ENCODE measurements at places on chromosomes 5 and 9.

DNA sequence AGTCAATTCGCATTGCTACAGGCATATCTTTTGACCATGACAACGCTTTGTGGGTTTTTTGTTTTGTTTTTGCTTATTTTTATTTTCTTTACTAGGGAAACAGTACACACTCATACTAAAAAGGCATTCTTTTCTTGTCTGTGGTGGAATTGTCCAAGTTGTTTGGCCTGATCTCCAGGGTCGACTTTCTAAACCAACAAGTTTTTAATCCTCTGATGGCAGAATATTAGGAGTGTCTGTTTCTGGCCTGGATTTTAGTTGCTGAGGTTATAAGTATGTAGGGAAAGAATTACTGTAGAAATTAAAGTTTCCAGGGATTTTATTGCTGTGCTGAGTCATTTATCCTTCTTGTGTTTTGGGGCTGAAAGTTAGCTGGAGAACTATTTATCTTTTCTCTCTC is 218.5 kb downstream of the TAF11L14 start:
- DNase-seq: no peak

DNA sequence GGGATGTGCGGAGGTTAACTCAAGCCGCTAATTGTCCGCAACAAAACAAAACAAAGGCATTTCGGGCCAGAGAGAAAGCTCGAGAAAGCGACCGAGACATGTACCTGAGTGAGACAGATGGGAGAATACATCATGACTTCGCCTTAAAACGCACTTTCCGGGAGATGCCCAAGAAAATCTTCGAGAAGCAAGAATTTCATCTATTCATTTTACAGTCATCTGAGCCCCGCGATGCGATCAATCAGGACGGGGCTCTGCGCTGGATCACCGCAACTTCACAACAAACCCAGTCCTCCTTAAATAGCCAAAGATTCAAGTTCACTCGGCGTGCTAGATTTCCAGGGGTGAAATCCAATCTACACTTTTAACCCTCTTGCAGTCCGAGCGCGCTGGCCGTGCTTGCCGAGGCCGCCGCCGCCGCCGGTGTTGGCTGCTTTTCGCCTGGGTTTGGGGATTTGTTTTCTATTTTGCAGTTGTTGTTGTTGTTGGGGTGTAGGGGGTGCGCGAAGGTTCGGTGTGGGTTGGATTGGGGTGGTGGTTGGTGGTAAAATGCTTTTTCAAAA is 482 bp downstream of the NFIB start:
- DNase-seq: peak; percentile 54

- DNase-seq: no peak
Measured at GRCh38 chr5:15835514-15835913, 335.5 kb downstream of the FBXL7 start.

- DNase-seq: no peak
Measured at GRCh38 chr5:93677359-93677891, 64.0 kb downstream of the POU5F2 start.

- DNase-seq: no peak
Measured at GRCh38 chr5:14829396-14829795, 42.2 kb downstream of the ANKH start.

DNA sequence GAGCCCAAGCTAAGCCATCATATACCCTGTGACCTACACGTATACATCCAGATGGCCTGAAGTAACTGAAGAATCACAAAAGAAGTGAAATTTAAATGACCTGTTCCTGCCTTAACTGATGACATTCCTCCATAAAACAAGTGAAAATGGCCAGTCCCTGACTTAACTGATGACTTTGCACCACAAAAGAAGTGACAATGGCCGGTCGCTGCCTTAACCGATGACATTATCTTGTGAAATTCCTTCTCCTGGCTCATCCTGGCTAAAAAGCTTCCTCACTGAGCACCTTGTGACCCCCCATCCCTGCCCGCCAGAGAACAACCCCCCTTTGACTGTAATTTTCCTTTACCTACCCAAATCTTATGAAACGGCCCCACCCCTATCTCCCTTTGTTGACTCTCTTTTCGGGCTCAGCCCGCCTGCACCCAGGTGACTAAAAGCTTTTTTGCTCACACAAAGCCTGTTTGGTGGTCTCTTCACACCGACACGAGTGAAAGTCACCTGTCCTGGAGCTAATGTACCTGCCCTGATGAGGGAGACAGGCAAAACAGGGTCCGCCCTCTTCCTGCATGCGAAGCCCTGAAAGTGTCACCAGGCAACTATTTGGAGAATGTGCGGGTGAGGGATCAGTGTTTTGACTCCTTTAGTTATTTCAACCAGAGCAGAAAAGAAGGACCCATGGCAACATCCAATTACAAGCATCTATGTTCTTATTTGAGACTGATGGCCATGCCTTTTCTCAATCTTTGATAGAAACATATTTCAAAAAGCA is 266.1 kb downstream of the SMARCA2 start:
- DNase-seq: no peak

- DNase-seq: no peak
Measured at GRCh38 chr9:129322022-129322621, 144.1 kb upstream of the IER5L start.

DNA sequence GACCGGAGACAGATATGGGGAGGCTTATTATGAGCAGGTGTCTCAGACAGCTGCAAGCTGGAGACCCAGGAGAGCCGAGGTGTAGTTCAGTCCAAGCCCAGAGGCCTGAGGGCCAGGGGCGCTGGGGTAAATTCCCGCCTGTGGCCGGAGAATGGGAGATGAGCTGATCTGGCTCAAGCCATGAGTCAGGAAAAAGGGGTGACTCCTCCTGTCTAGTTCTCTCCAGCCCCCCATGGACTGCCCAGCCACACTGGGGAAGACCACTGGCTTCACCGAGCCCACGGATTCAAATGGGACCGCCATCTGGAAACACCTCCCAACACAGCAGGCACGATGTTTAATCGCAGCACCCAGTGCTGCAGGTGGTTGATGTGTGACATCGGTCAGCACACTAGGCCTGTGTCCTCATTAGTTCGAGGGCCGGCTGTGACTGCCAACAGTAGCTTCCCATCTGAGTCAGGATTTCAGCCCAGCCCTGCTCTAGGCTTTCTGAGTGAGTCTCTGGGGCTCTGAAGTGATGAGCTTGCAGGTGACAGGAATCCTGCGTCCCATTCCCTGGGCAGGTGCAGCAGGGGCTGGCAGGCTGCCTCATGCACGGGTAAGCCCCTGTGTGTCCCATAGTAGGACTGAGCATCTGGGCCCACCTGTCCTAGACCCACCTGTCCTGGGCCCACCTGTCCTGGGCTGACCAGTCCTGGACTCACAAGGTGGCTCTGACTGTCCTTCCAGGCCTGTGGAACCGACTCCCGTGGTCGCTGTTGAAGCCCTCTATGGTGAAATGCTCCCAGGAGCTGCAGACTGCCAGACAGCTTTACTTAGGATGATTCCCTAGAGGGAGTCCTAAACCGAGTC is 49.7 kb downstream of the AHRR start:
- DNase-seq: no peak

- DNase-seq: peak; percentile 92
Measured at GRCh38 chr9:81689343-81690175, at the start of gene TLE1. TSS of gene TLE1 (minus strand) at chr9:81689547. CDS start at chr9:81688240, 1,307 bp downstream.

- DNase-seq: no peak
Measured at GRCh38 chr5:147467973-147468508, 41.8 kb downstream of the DPYSL3 start.

GRCh38 chr9:94656200-94656599 is 16.9 kb upstream of the FBP1 start:
- DNase-seq: peak; percentile 95

DNA sequence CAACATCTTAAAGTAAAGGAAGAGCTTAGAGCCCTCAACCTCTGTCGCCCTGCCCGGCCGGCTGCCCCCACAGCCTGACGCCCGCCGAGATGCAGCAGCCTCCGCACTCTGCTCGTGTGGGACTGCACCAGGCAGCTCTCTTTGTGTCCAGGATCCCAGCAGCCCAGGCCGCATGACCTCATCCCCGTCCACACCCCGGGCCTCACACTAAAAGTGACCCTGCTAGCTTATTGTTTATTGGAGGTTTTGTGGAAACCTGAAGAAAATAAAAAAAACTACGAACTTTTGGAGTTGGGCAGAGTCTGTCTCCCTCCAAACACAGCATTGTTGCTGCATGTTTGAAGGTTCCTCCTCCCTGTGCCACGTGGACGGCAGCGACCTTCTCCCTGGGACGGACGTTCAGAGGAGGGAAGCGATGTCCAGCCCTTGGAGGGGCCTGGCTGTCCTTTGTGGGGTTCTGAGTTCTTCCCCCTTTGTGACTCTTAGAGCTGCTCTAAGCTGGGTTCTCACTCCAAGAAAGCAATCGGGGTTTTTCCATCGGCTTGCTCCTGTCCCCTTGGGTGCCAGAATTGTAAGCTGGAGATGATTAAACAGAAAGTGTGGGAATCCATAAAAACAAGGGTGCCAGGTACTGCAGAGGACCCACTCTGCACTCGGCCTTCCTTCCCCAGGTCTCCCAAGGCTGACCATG is 103.5 kb upstream of the COL5A1 start:
- no peak for DNase-seq

- DNase-seq: no peak
Measured at GRCh38 chr5:134153657-134154056, 23.1 kb downstream of the SKP1 start.

- DNase-seq: no peak
Measured at GRCh38 chr9:3023449-3023848, 179.6 kb upstream of the PUM3 start.

DNA sequence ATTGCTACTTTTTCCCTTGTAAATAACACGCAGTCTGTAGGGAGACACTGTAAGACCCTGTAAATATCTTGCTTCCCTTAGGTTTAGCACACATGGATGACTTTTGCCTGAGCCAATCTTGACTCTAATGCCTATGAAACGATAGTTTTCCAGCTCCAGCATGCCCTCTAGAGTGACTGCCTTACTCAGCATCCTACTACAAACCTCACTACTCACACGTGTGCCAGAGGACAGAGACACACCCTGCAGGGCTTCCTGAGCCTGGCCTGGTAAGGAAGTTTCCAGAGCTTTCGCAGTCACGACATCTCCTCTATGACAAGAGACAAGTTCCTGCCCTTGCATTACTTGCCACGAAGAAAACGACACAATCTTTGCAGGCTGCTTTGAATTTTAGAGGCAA is 138.1 kb downstream of the ATPSCKMT start:
- no peak for DNase-seq

DNA sequence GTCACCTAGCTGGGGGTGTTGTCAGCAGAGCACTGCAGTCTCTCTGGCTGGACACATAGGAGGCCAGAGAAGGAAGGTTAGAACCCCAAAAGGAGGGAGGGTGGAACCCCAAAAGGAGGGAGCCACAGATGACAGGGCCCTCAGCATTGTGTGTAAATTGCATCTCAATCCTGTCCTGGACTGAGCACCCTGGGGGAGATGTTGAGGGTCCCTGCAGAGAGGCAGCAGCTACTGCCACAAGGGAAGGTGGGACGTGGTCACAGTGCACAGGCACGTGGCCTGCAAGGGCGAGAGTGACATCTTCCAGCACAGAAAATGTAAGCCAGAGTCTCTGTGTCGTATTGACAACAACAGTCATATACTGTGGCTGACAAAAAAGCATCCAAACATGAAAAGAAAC is 36.5 kb upstream of the CEP72 start:
- no peak for DNase-seq

- DNase-seq: no peak
Measured at GRCh38 chr9:36868586-36869282, 165.3 kb downstream of the PAX5 start.

DNA sequence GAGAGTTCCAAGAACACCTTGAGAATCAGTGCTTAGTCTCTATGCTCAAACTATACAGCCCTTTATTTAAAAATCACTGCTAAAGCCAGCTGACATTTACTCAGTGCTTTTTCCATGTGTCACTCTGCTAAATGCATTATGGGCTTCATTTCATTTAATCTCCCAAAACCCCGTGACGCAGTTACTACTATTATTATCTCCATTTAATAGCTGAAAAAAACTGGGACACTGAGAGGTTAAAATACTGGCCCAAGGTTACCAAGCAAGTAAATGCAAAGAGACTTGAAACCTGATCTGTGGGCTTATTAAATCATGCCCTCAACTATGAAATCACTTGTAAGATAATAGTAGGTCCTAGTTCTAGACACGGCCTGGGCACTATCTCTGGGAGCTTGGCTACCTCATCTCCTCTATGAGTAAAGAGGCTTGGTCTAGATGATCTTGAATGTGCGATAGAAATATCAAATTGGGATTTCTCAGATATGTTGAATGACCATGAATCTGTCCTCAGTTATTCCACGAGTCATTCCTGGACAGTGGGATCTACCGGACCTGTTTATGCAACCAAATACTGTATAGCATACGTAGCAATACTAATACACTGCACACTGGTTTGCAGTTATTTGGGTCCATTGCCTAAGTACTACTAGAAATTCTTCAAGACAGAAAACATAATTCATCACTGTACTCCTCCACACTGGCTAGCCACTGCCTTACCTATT is 32.3 kb downstream of the MARCHF11 start:
- DNase-seq: no peak

DNA sequence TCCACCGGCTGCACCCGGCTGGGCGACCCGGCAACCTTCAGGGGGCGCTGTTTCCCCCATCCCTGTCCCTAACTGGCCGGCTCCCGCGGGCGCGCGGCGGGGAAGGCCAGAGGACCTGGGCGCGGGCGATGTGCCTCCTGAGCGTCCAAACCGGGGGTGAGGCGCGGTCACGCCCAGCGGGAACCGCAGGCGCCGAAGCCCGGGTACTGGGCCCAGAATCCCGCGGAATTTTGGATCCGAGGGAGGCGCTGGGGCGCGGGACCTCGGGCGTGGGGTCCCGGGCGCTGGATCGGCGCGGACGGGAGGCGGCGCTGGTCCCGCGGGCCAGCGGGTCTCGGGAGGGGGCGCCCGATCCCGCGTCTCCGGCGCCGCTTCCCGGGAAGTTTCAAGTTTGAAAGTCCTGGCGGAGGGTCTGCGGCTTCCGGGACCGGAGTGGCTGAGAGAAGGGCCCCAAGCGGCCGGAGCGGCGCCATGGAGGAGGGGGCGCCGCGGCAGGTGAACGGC is at the start of gene PKN3:
TSS of gene PKN3 (plus strand) at position 59 of the 504 bp plus-strand sequence. CDS start at position 472, 413 bp downstream.
- DNase-seq: peak; percentile 80

GRCh38 chr5:25029004-25029403 is 384.2 kb upstream of the CDH10 start:
- no peak for DNase-seq
